ENCODE measurements at places on chromosomes 2 and 18.

- DNase-seq, result peak; percentile 30
These were observed 605 bp downstream of the REV1 start for GRCh38 chr2:99489063-99489760.

DNA sequence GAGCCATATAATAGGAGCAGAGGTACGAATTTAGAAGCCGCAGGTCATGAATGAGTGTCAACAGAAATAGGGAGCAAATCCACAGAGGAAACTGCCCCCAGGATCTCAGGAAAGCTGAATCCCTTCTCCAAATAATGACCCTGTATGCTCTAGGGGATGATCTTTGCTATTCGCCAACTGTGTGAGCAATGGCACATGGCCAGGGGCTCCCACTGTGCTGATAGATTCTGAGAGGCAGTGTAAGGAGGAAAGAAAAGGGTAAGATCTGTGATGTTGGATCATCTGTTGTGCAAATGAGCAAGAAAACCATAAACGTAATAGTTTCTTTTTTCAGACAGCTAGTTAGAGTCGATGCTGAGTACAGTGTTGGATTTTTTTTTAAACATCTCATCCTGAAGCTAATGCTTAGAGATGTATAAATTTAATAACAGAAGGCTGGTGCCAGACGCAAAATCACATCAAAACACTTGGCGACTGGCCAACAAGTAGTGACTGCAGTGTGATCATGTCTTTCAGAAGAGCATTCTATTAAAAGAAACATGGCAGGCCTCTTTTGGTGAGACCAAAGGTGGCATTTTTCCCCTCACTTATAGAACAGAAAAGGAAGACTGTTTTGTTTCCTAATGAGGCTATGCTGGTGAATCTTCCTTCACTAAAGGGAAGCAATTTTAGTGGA, 77.4 kb downstream of the ABCA12 start:
- no peak for DNase-seq

DNA sequence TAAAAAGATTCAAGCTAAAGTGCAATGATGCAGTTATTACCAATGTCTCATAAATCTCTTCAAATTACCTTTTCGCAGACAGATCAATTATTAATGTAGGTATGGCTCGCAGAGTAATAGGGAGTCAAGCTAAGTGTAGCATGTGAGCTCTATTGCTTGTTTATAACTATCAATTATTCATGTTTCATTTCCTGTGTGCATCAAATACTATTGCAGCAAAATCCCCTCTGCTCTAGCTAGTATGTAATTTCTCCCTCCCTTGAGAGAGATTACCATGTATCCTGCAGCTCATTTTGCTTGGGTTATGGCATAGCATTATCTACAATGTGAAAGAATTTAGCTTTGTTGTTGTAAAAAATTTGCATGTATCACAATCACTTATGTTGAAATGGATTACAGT, 65.6 kb upstream of the SCN1A start:
- no peak for DNase-seq

DNA sequence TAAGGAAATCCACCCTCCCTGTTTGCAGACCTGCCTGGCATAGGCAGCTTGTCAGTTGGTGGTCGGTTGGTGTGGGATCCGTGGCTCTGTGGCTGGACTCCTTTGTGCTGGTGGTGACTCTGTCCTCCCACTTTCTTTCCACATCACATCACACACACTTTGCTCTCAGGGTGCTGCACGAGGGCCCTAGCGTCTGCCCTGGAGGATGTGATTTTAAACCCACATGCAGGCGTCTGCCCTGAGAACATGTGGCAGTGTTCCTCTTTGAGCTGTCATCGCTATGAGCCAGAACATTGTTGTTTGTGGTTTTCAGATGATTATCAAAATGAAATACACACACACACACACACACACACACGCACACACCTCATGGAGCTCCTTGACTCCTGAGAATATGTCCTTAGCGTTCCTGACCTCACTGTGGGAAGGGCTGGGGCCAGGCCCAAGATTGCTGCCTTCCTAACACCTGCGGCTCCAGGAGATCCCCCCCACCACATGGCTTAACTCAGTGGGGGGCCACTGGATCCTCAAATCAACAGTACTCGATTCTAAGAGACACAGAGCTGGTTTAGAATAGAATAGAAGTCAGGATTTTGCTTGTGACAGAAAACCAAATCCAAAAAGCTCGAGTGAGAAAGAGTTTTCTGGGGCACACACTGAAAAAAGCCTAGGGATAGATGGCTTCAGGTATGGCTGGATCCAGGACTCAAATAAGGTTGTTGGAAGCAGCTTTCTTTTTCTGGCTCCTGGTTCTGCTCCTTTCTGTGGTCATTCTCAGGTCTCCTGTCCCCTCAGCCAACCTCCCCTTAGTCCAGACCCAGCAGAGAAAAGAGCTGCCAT, 54.8 kb downstream of the RTP5 start:
- no peak for DNase-seq

DNA sequence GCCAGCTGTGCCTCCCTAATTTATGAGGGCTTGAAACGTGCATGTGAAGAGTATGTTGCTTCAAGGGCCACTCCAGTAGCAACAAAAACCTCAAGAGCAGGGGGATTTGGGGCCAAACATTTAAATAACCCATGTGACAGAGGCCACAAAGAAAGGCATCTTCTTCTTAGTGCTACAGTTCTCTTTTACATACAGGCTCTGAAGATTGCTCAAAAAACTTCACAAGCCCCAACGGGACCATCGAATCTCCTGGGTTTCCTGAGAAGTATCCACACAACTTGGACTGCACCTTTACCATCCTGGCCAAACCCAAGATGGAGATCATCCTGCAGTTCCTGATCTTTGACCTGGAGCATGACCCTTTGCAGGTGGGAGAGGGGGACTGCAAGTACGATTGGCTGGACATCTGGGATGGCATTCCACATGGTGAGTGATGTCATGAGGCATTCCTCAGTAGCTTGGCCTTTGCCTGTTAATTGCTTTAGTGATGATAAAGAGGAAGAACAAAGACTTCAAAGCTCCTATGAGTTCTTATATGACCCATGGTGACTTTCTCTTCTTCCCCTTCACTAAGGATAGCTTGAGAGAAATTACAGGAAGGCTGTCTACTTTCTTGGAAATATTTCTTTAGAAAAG, 40.1 kb downstream of the NRP2 start:
- DNase-seq, result no peak

GRCh38 chr18:37138456-37138855, 309.5 kb downstream of the KIAA1328 start:
- DNase-seq, result no peak

DNA sequence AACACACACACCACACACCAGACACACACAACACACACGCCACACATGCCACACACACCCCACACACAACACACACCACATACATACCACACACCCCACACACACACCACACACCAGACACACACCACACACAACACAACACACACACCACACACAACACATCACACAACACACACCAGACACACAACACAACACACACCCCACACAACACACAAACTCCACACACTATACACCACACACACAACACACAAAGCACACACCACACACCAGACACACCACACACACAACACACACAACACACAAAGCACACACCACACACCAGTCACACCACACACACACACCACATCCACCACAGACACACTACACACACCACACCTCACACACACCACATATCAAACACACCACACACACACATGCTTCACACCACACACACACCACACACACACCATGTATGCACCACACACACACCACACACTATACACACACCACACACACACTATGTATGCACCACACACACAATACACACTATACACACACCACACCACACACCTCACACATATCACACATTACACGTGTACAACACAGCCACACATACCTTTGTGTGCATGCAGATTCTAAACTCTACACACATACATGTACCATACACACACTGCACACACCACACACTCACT, 72.2 kb downstream of the TMEM18 start:
- DNase-seq, result no peak

- no peak for DNase-seq
These were observed 190.1 kb downstream of the LNPK start for GRCh38 chr2:175811971-175812370.

- DNase-seq, result no peak
These were observed 755 bp downstream of the NOL4 start for GRCh38 chr18:34223893-34224422.

GRCh38 chr2:157271590-157272203, 14.2 kb downstream of the GALNT5 start:
- DNase-seq, result no peak

- no peak for DNase-seq
These were observed 187.4 kb downstream of the BCL2 start for GRCh38 chr18:63131959-63132818.

GRCh38 chr2:84781942-84782716, 98.8 kb downstream of the TRABD2A start:
- peak; percentile 80 for DNase-seq

- DNase-seq, result no peak
These were observed 3.3 kb downstream of the RNU4ATAC start for GRCh38 chr2:121534007-121534406.

DNA sequence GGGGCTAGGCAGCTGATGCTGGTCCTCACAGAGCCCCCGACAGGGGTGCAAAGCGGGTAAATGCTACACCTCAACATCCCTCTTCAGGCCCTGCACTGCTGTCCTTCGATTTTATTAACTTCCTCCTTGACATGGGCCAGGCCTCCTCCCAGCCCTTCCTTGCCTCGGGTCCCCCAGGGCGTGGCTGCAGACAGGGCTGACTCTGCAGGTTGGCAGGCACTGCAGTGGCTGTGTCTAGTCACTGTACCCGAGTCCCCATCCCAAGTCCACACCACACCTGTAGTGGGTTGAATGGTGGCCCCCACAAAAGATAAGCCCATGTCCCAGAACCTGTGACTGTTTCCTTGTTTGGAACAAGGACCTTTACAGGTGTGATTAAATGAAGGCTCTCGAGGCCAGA, 140.2 kb downstream of the TWIST2 start:
- DNase-seq, result no peak

DNA sequence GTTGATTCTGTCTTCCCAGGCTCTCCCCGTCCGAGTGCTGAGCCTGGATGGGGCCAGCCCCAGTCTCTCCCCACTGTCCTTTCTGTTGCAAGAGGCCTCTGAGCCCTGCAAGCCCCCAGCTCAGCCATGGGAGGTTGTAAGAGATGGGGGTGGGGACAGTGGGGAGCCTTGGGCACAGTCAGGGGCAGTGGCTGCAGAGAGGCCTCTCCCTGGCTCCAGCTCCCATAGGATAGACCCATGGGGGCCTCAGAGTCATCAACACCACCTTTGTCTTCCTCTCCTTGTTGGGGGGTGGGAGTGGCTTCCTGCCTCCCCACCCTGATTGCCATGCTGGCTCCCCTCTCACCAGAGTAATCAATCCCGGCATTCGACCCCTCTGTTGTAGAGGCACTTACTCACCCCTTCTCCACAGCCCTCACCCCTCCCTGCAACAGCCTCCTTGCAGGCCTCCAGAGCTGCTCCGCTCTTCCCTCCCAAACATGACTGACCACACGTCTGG, 37.5 kb upstream of the NPAS2 start:
- no peak for DNase-seq

DNA sequence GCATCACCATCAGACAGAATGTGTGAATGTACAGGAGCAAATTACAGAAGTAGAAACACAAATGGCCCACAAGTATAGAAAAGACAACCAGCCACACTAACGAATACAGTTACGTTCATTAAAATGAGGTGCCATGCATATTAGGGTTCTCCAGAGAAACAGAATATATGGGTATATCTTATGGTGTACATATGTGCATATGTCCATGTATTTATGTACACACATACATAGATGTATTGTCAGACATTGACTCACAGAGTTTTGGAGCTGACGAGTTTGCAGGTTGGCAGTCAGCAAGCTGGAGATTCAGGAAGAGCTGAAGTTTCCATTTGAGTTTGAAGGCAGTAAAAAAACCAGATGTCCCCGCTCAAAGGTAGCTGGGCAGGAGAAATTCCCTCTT, 33.0 kb downstream of the COPS9 start:
- no peak for DNase-seq

DNA sequence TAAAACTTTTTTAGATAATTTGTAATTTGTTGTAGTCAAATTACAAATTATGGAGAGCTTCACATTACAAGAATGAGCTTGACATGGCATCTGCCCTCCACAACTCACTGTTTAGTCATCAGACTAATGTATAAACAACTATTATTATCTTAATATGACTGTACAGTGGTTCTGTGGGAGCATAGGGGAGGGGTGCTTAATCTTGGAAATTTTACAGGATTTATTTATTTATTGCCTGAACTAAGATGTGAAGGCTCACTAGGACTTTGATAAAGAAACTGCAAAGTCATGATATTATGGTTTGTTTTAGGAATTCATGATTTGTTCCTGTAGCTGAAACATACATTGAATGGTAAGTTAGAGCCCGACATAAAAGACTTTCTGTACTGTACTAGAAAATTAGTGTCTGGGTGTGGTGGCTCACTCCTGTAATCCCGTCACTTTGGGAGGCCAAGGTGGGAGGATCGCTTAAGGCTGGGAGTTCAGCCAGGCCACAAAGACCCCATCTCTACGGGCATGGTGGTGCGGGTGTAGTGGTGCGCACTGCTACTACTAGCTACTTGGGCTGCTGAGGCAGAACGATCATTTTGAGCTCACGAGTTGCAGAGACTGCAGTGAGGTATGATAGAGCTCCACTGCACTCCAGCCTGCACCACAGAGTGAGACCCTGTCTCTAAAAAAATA, 2.1 kb downstream of the MARCHF7 start:
- no peak for DNase-seq

Measured in CD4-positive, alpha-beta T cell treated with Interleukin-15 for 4 hours (primary cell).